Activated T-helper 1 cell treated with anti-CD3 and anti-CD28 coated beads, Interleukin-12 subunit alpha, Interleukin-12 subunit beta, Interleukin-2, Interleukin-4 antibody, amounts not matched to agents 30 ng/mL and 10 ng/mL and 1 ng/mL, durations not matched to agents 14 hours and 24 hours and 36 hours (primary cell): ENCODE measurements at places on chromosomes 1 and 21. TPM values are rescaled to one million over a fixed set of nuclear protein-coding genes. Genes with fewer than 3 reads are reported as not detected.

- no peak overlapping the region for H3K4me3 ChIP-seq
- H3K4me1 ChIP-seq = no peaks in the 10 kb centered on the region
- DNase-seq = no peak
These were observed 130.2 kb upstream of the ATP1B1 start for GRCh38 chr1:168976267-168976666.

DNA sequence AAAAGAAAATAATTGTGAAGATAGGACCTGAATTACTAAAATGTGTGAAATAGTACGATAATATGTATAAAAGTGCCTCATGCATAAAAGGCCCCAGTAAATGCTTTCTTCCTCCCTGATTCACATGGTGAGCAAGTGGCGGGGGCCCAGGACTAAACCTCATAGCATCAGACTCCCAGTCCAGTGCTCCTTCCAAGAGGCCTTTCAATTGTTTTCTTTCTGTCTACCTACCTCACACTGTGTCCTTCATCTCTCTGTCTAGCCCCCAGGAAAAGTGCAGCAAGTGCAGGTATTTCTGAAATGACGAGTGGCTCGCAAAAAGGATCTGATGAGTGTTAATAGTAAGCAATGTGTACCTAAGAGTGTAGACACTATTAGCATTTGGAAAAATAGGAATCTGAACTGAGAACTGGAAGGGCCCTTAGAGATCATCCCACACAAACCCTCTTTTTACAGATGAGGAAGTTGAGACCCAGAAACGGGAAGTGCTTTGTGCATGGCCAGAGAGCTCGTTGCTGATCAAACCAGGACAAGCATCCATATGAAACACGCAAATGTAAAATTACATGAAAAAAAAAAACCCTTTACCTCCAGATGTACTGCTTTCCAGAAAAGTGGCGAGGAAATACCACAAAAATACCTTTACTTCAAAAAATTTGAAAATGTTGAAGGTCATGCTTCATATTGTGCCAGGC is 118.2 kb upstream of the HOOK1 start:
- H3K36me3 ChIP-seq = peaks cover 15% of the 10 kb centered on the region
- H3K4me1 ChIP-seq = peaks cover 33% of the 10 kb centered on the region
- peak overlapping the region; percentile 74 for H3K4me3 ChIP-seq

GRCh38 chr1:187991944-187992343 is 1163.2 kb downstream of the PLA2G4A start:
- H3K27me3 ChIP-seq = no peaks in the 10 kb centered on the region
- no peak for DNase-seq
- H3K36me3 ChIP-seq = no peaks in the 10 kb centered on the region
- H3K4me1 ChIP-seq = no peaks in the 10 kb centered on the region

DNA sequence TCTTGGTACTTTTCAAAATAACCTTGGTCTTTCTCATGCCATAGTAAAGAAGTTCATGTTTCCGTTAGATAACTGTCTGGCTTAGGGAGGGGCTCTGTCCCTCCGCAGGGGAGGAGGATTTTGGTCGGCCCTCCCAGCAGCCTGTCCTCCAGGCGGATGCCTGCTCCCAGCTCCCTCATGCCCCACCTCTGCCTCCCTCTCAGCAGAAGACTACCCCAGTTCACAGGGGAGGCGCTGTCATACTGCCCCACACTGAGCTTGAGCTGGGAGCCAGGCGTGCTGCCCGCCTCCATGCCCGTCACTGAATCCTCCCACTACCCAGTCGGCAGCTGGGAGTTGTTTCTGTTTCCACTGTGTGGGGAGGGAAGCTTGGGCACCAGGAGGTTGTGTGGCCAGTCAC is 127.3 kb downstream of the CAMTA1 start:
- no peak overlapping the region for H3K4me3 ChIP-seq
- H3K27ac ChIP-seq = no peak overlapping the region
- peaks cover 6% of the 10 kb centered on the region for H3K27me3 ChIP-seq
- H3K4me1 ChIP-seq = peaks cover 8% of the 10 kb centered on the region

GRCh38 chr1:97508653-97509218 is 412.1 kb downstream of the DPYD start:
- peaks cover 2% of the 10 kb centered on the region for H3K36me3 ChIP-seq
- no peak for DNase-seq
- no peaks in the 10 kb centered on the region for H3K27me3 ChIP-seq
- H3K27ac ChIP-seq = no peak overlapping the region
- no peak overlapping the region for H3K4me3 ChIP-seq

SUSD4 gene
- not detected in 2 replicates for total RNA-seq

CACNA1E gene
- total RNA-seq = not detected in 2 replicates

FAM163A gene
- total RNA-seq = not detected in 2 replicates

SH2D1B gene
- 0.10 TPM in 1 of 2 replicates, not detected in the other for total RNA-seq
